A172 (cell line): ENCODE measurements at places on chromosomes 13 and 19.

DNA sequence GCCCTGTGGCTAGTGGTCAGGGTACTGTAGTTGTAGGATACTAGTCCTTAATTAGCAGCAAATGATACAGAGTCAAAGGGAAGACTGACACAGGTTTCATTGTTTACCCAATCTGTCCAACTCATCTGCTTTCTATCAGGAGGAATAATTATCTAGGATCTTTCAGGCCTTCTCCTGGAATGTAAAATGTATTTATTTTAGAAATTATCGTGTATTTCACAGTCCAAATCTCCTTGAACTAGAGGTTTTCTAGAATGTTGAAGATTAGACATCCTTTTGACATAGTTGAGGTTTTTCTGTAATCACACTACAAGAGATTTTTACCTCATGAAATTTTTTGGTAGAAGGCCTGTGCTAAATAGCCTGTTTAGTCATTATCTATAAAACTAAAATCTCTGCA is 1694.8 kb upstream of the PCDH20 start:
- DNase-seq: no peak

- DNase-seq: no peak
Measured at GRCh38 chr19:34189917-34190425, 17.7 kb downstream of the LSM14A start.

GRCh38 chr13:112968910-112969691 is at the start of gene MCF2L:
Gene MCF2L (plus strand): TSS chr13:112969214. CDS start chr13:112969380, 166 bp downstream.
- peak; percentile 42 for DNase-seq

DNA sequence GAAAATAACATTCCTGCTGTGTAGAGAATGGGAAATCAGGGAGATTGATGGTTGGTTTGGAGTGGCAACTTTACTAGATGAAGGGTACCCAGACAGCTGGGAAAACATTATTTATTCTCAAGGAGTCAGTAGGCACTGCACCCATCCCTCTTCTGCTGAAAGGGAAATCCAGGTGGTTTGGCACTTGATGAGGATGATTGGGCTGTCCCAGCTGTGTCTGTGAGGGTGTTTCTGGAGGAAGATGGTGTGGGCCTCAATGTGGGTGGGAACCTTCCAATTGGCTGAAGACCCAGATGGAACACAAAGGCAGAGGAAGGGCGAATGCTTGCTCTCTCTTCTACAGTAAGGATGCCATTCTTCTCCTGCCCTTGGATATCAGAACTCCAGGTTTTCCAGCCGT is 10.4 kb upstream of the SACS start:
- DNase-seq: no peak

DNA sequence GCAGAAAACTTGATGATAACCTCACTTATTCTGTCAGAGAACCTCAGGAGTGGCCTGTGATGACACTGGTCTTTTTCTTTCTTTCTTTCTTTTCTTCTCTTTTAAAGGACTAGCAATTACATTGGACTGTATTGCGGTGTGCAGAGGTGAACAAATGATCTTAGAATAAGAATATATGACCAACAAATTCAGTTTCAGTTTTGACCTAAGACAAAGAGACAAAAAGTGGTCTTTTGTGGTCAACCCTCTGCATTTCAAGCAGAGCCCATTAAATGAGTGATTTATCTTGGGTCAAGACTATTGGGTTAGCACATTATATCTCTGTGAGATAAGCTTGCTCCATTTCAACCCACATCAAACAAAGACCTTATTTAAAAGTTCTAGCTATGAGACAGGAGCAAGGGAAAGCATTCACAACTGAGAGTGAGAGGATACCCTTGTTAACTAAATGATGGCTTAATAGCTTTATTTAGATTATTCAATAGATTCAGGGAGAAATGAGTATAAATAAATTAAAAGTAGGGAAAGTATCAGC is 644.4 kb downstream of the PCDH9 start:
- no peak for DNase-seq

GRCh38 chr19:11421371-11422098 is 2.4 kb upstream of the RGL3 start:
- no peak for DNase-seq

GRCh38 chr13:99800951-99801350 is 170.6 kb downstream of the ZIC5 start:
- DNase-seq: no peak

DNA sequence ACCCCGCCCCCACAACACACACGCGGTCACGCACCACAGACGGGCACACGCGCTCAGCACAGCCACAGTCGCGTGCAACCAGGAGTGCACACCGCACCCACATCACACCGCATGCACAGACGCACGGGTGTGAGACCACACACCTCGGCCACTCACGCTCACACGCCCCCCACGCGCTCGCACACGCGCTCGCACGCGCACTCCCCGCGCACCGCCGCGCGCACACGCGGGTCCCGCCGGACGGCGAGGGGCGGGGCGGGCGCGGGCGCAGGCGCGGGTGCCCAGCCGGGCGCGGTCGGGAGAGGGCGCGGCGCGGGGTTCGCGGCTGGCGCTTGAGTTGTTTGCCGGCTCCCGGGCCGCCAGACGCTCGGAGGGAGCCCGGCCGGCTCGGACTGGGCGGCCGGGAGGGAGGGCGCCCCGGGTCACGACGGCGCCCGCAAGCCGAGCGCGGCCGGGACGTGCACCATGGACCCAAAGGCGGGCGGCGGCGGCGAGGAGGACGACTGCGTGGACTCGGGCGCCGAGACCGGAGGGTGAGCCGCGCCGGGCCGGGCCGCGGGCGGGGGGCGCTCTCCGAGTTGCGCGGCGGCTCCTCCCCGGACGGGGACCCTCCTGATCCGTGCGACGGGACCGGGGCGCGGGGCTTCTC is at the start of gene FAM124A:
FAM124A (plus strand) TSS at position 362 of the 649 bp plus-strand sequence; CDS start at position 466, 104 bp downstream.
- DNase-seq: no peak

DNA sequence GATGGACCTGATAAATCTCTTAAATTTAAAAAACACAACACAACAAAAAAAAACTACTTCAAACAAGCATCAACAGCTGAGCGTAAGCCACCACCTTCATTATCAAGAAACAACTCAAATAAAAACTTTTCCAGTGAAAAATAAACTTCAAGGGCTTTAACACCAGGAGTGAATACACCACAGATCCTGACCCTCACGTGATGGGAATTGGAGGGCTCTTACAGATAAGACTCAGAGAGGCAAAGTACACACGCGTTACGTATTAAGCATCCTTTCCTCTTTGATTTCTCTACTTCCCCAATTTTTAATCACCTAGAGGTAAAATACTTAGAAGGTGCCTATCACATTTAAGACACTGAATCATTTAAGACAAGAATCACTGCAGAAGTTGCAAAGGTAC is 573 bp upstream of the STARD13 start:
- no peak for DNase-seq

- DNase-seq: no peak
Measured at GRCh38 chr13:74678308-74678965, 544.2 kb upstream of the KLF12 start.

DNA sequence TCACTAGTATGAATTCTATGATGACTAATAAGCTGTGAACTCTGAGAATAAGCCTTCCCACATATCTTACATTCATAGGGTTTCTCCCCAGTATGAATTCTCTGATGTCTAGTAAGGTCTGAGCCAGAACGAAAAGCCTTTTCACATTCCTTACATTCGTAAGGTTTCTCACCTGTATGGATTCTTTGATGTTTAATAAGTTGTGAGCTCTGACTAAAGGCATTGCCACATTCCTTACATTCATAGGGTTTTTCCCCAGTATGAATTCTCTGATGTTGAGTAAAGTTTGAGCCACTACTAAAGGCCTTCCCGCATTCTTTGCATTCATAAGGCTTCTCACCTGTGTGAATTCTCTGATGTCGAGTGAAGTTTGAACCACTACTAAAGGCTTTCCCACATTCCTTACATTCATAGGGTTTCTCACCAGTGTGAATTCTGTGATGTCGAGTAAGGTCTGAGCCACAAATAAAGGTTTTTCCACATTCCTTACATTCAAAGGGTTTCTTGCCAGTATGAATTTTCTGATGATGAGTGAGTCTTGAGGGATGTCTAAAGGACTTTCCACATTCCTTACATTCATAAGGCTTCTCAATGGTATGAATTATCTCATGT is 30.7 kb upstream of the ZFP82 start:
- no peak for DNase-seq

GRCh38 chr19:10270180-10270615 is 722 bp upstream of the ICAM1 start:
- DNase-seq: no peak

DNA sequence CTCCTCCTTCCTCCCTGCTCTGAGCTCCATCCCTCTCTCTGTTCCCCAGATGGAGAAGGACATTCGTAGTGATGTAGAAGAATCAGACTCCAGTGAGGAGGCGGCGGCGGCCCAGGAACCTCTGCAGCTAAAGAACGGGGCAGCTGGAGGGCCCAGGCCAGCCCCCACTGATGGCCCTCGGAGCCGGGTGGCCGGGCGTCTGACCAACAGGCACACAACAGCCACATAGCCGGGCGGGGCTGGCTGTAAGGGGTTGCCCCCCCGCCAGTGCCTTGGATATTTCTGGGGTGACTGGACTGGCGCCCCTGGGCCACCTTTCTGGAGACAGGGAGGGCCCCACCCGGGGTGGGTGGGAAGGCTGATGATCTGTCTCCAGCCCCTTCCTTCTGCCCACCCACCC is 46.3 kb downstream of the CD320 start:
- no peak for DNase-seq

- peak; percentile 4 for DNase-seq
Measured at GRCh38 chr19:48006762-48007161, 12.3 kb downstream of the ELSPBP1 start.

GRCh38 chr19:42273407-42274064 is 4.5 kb downstream of the CIC start:
- DNase-seq: no peak

GRCh38 chr13:110529522-110530311 is 31.8 kb downstream of the RAB20 start:
- no peak for DNase-seq
